Colonic mucosa (tissue), 4 donors: ENCODE measurements at places on chromosomes 3 and 15.

DNA sequence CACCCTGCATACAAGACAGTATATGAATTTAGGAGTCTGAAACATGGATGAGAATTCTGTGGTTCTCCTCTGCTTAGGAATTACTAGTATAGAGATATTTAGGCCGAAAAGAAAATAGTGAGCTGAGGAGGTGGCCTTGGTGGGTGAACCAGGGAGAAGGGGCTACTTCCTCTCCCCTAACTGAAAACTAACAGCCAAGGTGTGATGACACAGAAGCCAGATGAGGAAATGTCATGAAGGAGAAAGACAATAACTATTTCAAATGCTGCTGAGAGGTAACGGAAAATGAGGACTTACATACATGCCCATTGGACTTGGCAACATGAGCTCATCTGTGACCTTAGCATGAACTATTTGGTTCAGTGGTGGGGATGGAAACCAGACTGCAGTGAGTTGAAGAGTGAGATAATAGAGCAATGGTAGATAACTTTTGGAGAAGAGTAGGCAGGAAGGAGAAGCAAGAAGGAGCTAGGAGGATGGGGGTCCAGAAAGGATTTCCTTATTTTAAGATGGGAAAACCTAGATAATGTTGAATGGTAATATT is 114.4 kb upstream of the TSPAN3 start:
- no peak overlapping the region for H3K4me3 ChIP-seq
- DNase-seq = no peak
- H3K27me3 ChIP-seq = no peaks in the 10 kb centered on the region
- H3K27ac ChIP-seq = no peak overlapping the region
- no peaks in the 10 kb centered on the region for H3K36me3 ChIP-seq
- H3K4me1 ChIP-seq = no peaks in the 10 kb centered on the region

- H3K4me3 ChIP-seq = no peak overlapping the region
- peaks cover 4% of the 10 kb centered on the region for H3K36me3 ChIP-seq
- no peaks in the 10 kb centered on the region for H3K27me3 ChIP-seq
- DNase-seq = no peak
- H3K27ac ChIP-seq = peak overlapping the region; percentile 21
Measured at GRCh38 chr3:128794067-128794768, 68.2 kb downstream of the RAB7A start.

DNA sequence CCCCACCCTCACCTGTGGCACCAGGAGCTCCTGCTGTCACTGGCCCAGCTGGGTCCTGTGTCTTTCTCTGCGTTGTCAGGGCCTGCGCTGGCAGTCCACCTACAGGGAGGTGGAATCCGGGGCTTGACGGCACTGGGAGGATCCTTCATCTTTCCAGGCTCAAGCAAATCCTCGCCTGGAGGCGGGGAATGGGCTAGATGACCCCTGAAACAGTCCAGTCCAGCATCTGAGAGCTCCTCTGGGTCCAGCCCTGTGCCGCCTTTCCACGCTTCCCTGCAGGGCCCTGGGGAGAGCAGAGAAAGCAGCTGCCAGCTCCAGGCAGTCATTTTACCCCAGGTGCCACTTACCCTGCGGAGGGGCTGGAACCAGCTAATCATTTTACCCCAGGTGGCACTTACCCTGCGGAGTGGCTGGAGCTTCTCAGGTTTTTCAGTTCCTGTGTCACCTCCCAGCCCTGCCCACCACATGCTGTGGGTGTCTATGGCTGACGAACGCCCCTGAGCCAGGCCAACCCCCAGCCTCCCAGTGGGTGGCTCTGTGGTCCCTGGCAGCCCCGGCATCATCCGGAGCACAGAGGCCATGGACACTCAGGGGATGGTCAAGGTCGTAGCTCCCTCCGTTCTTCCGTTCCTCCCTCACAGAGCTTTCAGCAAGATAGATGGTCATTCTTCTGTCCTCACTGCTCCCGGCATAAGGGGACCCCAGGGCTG is 17.9 kb upstream of the ADIPOQ start:
- H3K27me3 ChIP-seq = peaks cover 21% of the 10 kb centered on the region
- H3K4me1 ChIP-seq = no peaks in the 10 kb centered on the region
- no peak overlapping the region for H3K4me3 ChIP-seq
- no peak for DNase-seq

GRCh38 chr3:28347374-28348264 is 902 bp upstream of the ZCWPW2 start:
- DNase-seq = no peak
- no peaks in the 10 kb centered on the region for H3K36me3 ChIP-seq
- peak overlapping the region; percentile 99 for H3K27ac ChIP-seq
- H3K4me3 ChIP-seq = peak overlapping the region; percentile 85

GRCh38 chr3:20930034-20930433 is 744.0 kb upstream of the SGO1 start:
- H3K27me3 ChIP-seq = no peaks in the 10 kb centered on the region
- H3K4me3 ChIP-seq = no peak overlapping the region
- H3K4me1 ChIP-seq = no peaks in the 10 kb centered on the region
- no peak for DNase-seq
- H3K27ac ChIP-seq = no peak overlapping the region

- DNase-seq = no peak
- no peaks in the 10 kb centered on the region for H3K27me3 ChIP-seq
- H3K36me3 ChIP-seq = no peaks in the 10 kb centered on the region
- no peak overlapping the region for H3K27ac ChIP-seq
- H3K4me1 ChIP-seq = no peaks in the 10 kb centered on the region
Measured at GRCh38 chr15:75677465-75678323, 30.0 kb downstream of the SNX33 start.

DNA sequence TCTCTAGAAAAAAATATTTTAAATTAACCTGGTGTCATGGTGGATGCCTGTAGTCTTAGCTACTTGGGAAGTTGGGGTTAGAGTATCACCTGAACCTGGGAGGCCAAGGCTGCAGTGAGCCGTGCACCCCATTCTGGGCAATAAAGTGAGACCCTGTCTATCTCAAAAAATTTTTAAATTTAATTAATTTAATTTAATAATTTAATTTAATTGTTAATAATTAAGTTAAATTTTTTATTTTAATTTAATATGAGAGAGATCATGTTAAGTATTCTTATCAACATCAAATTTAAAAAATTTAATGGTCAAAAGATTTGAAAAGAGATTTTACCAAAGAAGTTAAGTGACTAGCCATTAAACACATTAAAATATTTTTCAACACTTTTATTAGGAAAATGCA is 40.8 kb upstream of the FOXB1 start:
- H3K27ac ChIP-seq = no peak overlapping the region
- H3K27me3 ChIP-seq = no peaks in the 10 kb centered on the region
- no peaks in the 10 kb centered on the region for H3K36me3 ChIP-seq
- DNase-seq = no peak
- H3K4me1 ChIP-seq = no peaks in the 10 kb centered on the region

- H3K36me3 ChIP-seq = no peaks in the 10 kb centered on the region
- H3K27me3 ChIP-seq = no peaks in the 10 kb centered on the region
- H3K27ac ChIP-seq = no peak overlapping the region
- no peaks in the 10 kb centered on the region for H3K4me1 ChIP-seq
- H3K4me3 ChIP-seq = no peak overlapping the region
Measured at GRCh38 chr15:47945872-47946650, 174.7 kb upstream of the SLC24A5 start.

DNA sequence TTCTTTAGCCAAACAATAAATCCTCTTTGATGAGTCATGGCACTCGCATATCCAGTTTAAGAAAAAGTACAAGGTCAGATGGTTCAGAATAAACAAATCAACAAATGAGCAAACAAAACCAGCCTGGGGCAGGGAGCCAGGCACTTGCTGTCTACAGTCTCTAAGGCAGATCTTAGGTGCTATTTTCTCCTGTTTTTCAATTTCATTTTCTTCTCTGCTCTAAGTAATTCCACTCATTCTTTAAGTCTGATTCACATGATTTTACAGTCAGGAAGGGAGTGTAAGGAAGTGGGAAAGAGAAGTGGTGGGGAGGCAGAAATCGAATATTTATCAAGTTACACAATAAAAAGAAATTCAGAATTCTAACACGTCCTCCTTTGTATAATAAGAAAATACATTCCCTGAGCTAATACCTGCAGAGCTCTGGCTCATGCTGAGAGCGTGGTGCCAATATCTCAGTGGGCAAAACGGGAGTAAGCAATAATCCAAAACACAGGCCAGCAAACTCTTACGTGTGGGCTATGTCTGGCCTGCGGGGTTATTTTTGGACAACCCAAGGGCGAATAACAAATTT is 298.6 kb downstream of the ADAMTS17 start:
- no peak overlapping the region for H3K27ac ChIP-seq
- no peak for DNase-seq
- no peaks in the 10 kb centered on the region for H3K4me1 ChIP-seq
- H3K4me3 ChIP-seq = no peak overlapping the region
- no peaks in the 10 kb centered on the region for H3K27me3 ChIP-seq

- no peak overlapping the region for H3K4me3 ChIP-seq
- no peak for DNase-seq
- H3K27ac ChIP-seq = no peak overlapping the region
Measured at GRCh38 chr3:78519281-78519680, 1248.5 kb downstream of the ROBO1 start.

DNA sequence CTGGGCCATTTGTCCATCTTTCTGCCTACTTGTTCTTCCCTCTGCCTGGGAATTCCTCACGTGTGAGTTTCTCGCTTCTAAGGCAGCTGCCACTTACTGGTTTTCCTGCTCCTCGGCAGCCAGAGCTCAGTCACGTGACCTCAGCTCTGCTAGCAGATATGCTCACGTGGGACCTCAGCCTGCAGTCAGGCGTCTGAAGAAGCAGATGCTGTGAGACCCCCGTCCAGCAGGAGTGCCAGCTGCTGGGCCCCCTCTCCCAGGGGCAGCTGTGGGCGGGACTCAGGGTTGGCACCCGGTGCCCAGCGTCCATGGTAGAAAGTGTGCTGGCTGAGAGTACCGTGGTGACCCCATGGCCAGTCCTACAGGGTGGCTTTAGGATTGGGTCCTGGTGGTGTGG is 161.3 kb upstream of the TLE3 start:
- H3K4me1 ChIP-seq = no peaks in the 10 kb centered on the region
- H3K4me3 ChIP-seq = no peak overlapping the region
- H3K36me3 ChIP-seq = no peaks in the 10 kb centered on the region
- no peak overlapping the region for H3K27ac ChIP-seq

DNA sequence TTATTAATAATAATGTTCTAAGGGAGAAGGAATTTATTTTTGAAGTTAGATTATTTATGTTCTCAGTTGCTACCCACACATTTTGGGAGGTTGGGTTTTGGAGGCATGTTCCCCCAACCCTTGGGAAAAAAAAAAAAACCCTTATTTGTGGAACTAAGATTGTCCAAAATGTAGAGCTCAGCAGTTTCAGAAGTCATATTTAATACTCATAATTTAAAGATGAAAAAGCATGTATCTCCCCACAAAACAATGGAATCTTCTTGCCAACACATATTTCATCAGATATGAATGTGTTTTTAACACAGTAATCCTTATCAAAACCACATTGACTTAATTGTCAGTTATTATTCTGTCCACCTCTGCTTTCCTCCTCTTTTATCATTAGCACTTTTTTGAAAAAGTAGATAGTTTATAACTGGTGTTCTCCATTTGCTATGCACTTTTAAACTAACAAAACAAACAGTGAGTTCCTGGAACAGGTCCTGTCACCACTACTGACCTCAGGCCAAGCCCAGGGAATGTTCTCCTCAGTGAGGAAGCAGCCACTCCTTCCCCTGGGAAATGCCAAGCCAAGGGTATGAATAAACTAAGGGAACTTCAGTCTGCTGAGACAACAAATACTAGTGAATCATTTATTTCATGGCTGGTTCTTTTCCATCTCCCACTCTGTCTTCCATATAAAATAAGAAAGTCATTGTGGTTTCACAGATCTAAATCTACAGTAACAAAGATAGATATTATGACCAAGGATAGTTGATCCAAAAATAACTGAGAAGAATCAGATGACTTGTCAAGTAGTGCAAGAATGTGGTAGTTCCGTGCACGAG is 414.4 kb upstream of the ALCAM start:
- no peaks in the 10 kb centered on the region for H3K4me1 ChIP-seq
- no peaks in the 10 kb centered on the region for H3K27me3 ChIP-seq
- H3K27ac ChIP-seq = no peak overlapping the region
- DNase-seq = no peak
- H3K4me3 ChIP-seq = no peak overlapping the region

- peak overlapping the region; percentile 16 for H3K27ac ChIP-seq
- no peak overlapping the region for H3K4me3 ChIP-seq
- H3K4me1 ChIP-seq = no peaks in the 10 kb centered on the region
- H3K36me3 ChIP-seq = no peaks in the 10 kb centered on the region
Measured at GRCh38 chr3:115208066-115208750, 61.1 kb upstream of the ZBTB20 start.

GRCh38 chr3:8357859-8358258 is 143.8 kb upstream of the LMCD1 start:
- no peaks in the 10 kb centered on the region for H3K4me1 ChIP-seq
- H3K27me3 ChIP-seq = no peaks in the 10 kb centered on the region
- no peak overlapping the region for H3K4me3 ChIP-seq
- DNase-seq = no peak
- H3K36me3 ChIP-seq = no peaks in the 10 kb centered on the region

DNA sequence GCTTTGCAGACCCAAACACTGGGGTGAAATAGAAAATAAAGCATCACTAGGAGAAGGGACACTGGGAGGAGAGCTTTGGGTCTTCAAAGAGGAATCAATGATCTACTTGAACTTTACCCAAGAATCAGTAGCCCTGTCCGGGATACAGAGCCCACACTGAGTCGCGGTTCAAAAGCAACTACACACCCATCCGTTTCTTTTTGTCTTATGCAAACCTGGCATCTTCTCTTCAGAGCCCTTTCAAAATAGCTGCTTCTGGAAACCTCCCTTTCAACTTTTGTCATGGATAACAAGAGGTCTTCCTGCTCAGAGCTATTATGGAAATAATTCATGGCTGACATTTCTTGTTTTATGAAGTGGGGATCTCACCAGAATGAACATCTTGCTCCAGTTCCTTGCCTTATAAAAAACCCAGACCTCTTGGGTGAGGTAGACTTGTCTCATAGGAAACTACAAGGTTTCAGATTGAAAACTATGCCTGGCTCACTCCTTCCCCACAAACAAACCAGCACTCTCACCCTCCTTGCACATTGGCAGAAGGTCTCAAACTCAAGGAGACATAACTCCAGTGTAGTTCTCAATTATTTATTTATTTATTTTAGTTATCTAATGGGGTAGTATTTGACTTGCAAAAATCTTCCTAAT is 115.1 kb upstream of the ARHGEF3 start:
- H3K36me3 ChIP-seq = no peaks in the 10 kb centered on the region
- H3K27me3 ChIP-seq = no peaks in the 10 kb centered on the region
- H3K27ac ChIP-seq = no peak overlapping the region
- no peaks in the 10 kb centered on the region for H3K4me1 ChIP-seq
- DNase-seq = no peak

DNA sequence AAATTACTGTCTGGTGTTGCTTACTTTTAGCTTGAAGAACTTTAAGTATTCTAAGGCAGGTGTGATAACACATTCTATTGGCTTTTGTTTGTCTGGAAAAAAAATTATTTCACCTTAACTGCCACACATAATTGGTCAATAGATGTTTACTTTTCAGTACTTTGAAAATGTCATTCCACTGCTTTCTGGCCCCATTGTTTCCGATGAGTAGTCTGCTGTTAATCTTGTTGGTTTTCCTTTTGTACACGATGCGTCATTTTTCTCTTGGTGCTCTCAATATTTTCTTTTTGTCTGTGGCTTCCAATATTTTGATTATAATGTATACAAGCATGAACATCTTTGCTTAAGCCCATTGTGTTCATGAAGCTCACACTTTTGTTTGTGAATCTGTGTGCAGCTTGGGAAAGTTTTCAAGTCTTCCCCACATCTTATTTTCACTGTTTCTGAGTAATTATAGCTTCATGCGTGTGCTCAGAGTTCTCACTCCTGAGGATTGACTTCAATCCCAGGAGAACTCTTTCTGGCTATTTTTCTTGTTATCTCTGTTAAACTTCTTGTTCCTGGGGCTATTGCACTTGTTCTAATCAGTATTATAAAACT is 664.7 kb downstream of the IGSF11 start:
- H3K4me3 ChIP-seq = no peak overlapping the region
- H3K4me1 ChIP-seq = no peaks in the 10 kb centered on the region
- no peak for DNase-seq
- H3K27ac ChIP-seq = no peak overlapping the region
- no peaks in the 10 kb centered on the region for H3K36me3 ChIP-seq
